ENCODE measurements at places on chromosomes 4 and X.
A peak's percentile ranks its signal among the peaks of the same experiment; 100 is the strongest.

GRCh38 chr4:20622701-20623100, 77.6 kb upstream of the PACRGL start:
- DNase-seq, result no peak

GRCh38 chr4:32499171-32499570, 1779.0 kb downstream of the PCDH7 start:
- peak; percentile 8 for DNase-seq

- DNase-seq, result no peak
Observed at GRCh38 chr4:137648531-137648930, 116.2 kb upstream of the PCDH18 start.

DNA sequence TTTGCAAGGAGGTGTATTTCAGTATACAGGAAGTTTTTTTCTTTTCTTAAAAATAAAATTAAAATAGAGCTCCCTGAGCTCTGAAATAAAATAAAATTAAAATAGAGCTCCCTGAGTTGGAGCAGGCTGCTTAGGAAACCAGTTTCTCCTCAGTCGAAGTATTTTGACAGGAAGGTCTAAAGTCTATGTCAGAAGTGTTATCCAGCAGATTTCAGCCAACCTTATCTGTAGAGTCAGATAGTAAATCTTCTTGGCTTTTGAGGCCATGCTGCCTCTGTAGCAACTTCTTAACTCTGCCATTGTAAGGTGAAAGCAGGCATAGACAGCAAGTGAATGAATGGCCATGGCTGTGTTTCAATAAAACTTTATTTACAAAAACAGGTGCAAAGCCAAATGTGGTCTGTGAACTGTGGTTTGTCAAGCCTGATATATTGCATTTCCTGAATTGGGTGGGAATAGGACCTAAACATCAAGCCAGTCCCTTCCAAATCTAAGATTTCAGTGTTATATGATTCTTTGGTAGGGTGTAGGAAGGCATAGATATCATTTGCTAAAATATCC, 9.5 kb upstream of the KLKB1 start:
- DNase-seq, result no peak

DNA sequence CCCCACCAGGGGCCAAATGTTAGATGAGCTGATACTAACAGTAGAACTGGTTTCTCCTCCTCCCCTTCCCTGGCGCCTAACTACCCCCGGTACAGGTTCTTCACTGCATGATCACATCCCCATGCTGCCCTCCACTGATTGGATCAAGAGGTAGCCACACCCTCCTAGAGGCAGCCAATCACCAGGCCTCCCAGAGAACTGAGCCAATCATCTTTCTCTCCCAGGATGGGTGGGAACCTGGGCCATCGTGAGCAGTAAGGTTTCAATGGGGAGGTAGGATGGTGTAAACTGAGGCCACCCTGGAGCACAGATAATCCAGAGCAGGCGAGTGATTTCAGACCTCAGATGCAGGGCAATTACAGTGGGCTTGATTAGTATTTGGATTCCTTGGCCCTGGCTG, 64.2 kb downstream of the PPP2R2C start:
- DNase-seq, result no peak

DNA sequence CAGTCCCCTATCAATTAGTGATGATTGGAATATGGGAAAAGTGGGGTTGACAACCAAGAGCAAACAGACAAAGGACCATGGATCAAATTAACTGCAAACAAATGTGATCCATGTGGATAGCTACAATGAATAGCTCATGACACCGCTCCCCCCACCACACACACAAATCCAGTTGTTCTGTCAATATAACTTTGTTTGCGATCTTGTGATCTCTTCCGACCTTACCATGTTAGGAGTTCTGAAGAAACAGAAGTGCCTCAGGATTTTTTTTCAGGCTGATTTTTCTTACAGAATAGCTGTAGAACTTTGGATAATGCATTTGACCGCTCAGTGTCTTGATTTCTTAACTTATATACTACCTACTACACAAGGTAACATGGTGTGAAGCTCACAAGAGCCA, 116.6 kb downstream of the SH2D1A start:
- DNase-seq, result no peak

- DNase-seq, result no peak
Observed at GRCh38 chr4:80206521-80207171, 9.3 kb downstream of the PRDM8 start.

- DNase-seq, result no peak
Observed at GRCh38 chr4:2462218-2462991, 6.5 kb upstream of the RNF4 start.

DNA sequence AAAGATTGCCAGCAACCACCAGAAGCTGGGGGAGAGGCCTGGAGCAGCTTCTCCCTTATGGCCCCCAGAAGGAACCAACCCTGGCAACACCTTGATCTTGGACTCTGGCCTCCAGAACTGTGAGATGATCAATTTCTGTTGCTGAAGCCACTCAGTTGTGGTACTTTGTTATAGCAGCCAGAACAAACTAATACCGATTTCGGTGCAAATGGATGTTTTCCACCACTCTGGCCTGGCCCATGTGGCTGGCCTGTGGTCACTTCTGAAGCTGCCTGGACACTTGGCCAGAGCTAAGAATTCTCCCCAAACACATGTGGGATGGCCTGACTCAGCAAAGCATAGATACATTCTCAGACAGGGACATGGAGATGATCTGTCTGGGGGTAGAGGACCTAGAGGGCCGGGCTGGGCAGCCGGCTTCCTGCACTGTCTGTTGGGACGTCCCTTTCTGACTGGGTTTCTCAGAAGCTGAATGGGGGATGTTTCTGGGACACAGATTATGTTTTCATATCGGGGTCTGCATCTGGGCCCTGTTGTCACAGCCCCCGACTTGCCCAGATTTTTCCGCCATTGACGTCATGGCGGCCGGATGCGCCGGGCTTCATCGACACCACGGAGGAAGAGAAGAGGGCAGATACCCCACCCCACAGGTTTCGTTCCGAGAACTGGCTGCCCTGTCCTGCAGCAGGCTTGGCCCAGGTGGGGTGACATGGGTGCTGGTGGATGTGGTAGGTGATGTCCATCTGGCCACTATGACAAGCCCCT, 4.1 kb downstream of the FOXP3 start:
- DNase-seq, result no peak

GRCh38 chrX:112672788-112673560, 6.8 kb downstream of the LHFPL1 start:
- DNase-seq, result no peak

DNA sequence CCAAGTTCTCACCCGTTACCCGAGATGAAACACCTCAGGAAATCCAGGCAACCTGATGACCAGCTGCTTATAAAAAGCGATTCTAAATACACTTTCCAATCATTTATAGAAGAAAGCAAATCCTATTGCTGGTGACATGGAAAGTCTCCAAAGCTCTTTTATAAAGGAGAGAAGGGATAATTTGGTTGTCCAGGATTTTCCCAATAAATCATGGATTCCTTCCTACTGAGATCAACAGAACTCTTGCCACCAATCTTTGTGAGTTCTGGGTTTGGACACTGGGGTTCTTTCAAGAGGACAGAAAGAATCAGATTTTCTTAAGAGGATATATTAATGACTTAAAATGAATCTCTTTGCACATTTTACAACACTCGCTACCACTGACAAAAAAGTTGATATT, 24.7 kb upstream of the SOD3 start:
- no peak for DNase-seq

GRCh38 chr4:132691026-132691425, 458.1 kb upstream of the PCDH10 start:
- no peak for DNase-seq

DNA sequence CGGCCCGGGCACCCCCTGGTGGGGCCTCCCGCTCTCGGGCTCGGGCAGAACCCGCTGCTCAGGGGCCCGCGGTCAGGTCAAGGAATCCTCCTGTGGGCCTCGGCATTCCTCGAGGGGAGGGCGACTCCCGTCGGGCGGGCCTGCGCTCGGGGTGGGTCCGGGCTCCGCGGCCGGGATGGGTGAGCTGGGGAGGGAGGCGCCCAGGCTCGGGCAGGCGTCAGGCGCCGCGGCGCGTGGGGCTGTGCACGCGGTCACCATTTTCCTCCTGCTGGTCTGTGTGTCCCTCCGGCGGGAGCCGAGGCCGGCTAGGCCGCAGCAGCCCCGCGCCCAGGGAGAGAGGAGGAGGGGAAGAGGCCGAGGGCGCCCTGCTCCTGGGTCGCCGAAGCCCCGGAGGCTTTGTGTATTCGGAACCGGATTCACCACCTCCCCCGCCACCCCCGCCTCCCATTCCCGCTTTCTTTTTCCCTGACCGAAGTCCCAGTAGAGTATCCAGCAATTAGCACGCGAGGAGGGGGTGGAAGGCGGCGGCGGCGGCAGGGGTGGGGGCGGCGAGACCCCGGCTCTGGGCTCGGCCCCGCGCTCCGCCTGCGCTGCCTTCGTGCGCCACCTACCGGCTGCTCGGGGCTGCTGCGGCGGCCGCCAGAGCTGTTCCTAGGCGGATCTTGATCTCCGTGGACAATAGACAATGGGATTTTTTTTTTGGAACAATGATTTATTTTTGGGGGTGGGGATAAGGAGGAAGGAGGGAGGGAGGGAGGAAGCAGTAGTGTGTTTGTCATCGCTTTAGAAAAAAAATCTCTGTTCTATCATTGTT, 99.0 kb upstream of the MAML3 start:
- DNase-seq, result no peak

- DNase-seq, result no peak
Observed at GRCh38 chrX:46572340-46572936, 1.1 kb upstream of the CHST7 start.

- no peak for DNase-seq
Observed at GRCh38 chr4:113317523-113317922, 268.1 kb downstream of the ANK2 start.

GRCh38 chr4:90951037-90951436, 823.8 kb downstream of the CCSER1 start:
- DNase-seq, result peak; percentile 80

DNA sequence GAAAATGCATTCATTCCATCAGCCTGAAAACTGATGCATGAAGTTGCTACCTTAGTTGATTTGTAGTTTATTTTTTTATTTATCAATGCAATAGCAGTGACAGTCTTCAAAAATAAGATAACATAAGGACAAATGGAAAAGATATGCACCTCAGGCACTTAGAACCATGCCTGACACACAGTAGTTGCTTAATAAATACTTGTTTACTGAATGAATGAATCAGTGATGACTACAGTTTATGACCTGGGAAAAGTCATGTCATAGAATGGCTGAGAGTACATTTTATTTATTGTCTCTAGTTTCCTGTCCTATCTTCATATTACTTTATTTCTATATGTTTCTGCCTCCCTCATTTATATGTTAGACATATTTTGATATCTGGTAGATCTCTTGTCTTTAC, 171.8 kb downstream of the TLL1 start:
- DNase-seq, result no peak

- DNase-seq, result no peak
Observed at GRCh38 chr4:6956087-6956433, 46.4 kb downstream of the TBC1D14 start.

DNA sequence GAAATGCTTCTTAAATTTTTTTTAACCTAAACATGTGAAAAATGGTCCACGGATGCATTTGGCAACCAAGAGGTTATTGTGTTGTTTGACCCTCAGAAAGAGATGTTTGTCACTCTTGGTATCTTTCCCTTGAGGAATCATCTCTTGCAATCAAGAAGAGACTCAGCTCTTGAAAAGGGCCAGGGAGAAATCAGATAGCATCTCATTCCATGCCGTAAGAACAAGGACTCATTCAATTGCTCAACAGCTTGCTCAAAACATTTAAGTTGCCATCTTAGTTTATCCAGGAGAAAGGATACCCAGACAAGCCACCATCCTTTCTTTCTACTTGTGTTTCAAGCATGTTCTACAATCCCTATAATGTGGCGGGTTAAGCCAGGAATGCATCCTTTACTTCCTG, 209.5 kb upstream of the LNX1 start:
- no peak for DNase-seq

DNA sequence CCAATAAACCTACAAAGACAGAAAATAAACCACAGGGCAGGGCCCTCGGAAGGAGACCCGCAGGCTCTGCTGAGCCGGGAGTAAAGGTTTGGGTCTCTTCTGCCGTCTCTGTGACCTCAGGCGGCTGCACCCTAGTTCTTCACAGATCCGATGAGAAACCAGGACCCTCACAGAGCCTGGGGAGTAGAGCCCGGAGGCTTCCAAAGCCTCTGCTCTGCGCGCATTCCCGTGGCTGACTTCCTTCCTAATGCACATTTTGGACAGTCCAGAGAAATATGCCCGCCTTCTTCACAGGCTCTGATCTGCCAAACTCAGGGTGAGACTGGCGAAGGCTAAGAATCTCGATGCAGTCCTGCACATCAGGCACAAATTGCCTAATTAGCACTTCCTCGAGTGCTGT, 245.5 kb downstream of the EVC2 start:
- no peak for DNase-seq

GRCh38 chr4:126800575-126801141, 832.1 kb upstream of the INTU start:
- DNase-seq, result no peak

- DNase-seq, result peak; percentile 39
Observed at GRCh38 chrX:97740886-97741285, 857.2 kb downstream of the RPA4 start.

DNA sequence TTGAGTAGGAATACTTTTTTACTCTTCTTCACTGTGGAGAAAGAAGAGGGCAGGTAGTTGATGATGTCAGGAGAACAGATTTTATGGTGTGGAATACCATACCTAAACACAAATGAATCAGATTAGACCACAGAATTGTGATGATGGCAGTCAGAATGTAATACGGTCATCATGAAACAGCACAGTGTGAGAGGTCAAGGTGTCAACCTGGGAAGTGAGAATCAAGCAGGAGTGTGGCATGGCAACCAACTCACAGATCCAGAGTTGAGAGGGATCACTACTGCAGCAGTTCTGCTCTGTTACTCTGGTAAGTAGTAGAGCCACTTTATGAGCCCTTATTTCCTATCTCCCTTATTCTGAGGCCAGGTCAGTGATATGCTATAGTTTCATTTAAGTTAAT, 27.7 kb downstream of the METTL14 start:
- peak; percentile 42 for DNase-seq

DNA sequence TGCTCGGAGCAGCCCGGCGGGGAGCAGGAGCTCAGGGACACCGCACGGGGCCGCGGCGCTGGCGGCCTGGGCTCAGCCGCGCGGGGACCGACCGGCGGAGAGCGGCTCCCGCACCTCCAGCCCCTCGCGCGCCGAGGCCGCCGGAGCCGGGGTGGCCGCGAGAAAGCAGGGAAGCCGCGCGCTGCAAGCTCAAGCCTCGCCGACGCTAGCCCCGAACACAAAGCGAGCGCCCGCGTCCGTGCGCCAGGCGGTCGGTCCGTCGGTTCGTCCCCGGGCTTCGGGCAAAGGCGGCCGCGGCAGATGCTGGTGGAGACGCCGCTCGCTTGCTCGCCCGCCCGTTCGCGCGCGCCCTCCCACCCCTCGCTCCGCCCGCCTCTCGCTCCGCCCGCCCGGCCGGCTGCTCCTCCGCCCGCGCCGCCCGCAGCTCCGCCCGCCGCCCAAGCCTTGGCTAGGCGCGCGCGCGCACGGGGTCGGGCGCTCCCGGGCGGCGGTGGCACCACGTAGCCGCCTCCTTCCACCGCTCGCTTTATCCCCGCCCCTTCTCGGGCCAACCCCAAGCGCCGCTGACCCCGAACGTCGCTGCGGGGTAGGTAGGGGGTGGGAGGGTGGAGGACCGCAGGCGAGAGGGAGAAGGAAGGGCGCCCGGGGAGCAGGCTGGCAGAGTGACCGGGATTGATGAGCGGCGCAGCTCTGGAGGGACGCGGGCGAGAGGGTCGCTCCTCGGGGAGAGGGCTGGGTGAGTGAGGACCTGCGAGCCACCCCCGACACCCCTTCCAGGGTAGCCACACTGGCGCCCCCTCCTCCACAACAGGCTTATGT, at the start of gene TSPAN5:
TSS of gene TSPAN5 (minus strand) at position 325 of the 819 bp plus-strand sequence.
- no peak for DNase-seq

GRCh38 chr4:19774690-19775256, 476.9 kb upstream of the SLIT2 start:
- no peak for DNase-seq

Measured in foreskin keratinocyte (primary cell).